ENCODE measurements at places on chromosomes 1 and 21.
A peak's percentile ranks its signal among the peaks of the same experiment; 100 is the strongest.

DNA sequence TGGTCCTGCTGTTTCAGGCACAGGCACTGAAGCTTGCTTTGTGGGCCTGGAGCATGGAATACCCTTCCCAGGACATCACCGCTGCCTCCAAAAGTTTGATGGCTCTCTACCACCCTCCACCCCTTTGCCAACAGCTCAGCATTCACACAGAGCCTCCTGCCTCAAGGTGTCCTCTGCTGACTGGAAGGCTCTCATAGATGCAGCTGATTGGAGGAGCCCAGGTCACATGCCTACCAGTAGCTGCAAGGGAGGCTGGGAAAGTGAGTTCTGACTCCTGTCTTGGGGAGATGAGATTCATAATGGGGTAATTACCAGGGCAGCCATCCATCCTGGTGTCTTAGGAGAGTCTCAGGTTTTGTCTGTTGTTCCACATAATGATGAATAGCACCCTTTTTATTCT is 124.8 kb upstream of the GRIK3 start:
- DNase-seq, result no peak

GRCh38 chr1:211625040-211625439 is 46.1 kb upstream of the SLC30A1 start:
- no peak for DNase-seq

DNA sequence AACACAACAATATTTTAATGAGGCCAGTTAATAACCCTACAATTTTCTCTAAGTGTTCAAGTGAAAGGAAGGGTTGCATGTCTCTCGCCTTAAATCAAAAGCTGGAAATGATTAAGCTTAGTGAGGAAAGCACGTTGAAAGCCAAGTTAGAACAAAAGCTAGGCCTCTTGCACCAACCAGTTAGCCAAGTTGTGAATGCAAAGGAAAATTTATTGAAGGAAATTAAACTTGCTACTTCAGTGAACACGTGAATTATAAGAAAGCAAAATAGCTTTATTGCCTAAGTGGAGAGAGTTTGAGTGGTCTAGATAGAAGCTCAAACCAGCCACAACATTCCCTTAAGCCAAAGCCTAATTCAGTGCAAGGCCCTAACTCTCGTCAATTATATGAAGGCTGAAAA is 135.6 kb downstream of the DUSP10 start:
- no peak for DNase-seq

DNA sequence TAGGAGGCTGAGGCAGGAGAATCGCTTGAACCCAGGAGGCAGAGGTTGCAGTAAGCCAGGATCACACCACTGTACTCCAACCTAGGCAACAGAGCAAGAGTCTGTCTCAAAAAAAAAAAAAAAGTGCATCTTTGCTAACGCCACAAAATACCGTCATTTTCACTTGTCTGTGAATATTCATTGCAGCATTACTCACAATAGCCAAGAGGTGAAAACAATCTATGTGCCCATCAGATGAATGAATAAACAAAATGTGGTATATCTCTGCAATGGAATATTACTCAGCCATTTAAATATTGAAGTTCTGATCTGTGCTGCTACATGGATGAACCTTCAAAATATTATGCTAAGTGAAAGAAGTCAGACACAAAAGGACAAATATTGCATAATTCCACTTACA is 7.9 kb upstream of the TIAM1 start:
- DNase-seq, result no peak

- DNase-seq, result no peak
These were observed 155.4 kb downstream of the PGBD5 start for GRCh38 chr1:230270559-230271281.

- DNase-seq, result peak; percentile 26
These were observed 187.1 kb upstream of the COA6 start for GRCh38 chr1:234186037-234186688.

DNA sequence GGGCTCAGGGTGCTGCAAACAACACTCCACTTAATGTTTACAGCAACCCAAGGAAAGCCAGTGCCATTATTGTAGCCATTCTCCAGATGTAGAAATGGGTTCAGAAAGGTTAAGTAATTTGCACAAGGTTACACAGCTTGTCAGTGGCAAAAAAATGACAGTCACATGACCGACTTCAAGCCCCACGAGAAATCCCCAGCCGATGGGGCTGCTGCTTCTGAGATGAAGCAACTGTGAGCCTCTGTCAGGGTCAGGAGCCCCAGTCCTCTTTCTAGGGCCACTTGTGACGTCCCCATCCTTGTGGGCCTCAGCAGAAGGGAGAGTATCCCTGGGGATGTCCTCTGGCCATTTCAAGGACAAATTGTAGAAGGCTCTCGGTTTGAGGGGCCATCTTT is 54.8 kb downstream of the EDN2 start:
- DNase-seq, result no peak

DNA sequence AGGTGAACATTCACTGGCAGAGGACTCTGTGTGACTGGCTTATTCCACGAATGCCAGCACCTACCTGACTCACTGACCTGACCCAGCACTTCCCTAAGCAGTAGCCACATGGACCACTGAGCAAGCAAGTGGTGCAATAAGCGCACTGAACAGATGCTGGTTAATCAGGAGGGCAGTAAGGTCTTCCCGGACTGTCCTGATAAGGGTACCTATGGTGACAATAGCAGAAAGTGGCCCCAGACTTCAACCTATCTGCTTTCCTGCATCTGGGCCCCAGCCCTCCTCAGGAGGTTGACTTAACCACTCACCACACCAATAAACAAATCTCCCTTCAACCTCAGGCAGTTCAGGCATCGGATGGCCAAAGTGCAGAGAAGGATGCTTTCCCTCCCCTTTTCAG is 65.7 kb downstream of the SETD4 start:
- no peak for DNase-seq

GRCh38 chr1:95935719-95936118 is 701.7 kb downstream of the RWDD3 start:
- DNase-seq, result no peak

GRCh38 chr1:204692841-204693356 is 7.4 kb upstream of the LRRN2 start:
- no peak for DNase-seq

DNA sequence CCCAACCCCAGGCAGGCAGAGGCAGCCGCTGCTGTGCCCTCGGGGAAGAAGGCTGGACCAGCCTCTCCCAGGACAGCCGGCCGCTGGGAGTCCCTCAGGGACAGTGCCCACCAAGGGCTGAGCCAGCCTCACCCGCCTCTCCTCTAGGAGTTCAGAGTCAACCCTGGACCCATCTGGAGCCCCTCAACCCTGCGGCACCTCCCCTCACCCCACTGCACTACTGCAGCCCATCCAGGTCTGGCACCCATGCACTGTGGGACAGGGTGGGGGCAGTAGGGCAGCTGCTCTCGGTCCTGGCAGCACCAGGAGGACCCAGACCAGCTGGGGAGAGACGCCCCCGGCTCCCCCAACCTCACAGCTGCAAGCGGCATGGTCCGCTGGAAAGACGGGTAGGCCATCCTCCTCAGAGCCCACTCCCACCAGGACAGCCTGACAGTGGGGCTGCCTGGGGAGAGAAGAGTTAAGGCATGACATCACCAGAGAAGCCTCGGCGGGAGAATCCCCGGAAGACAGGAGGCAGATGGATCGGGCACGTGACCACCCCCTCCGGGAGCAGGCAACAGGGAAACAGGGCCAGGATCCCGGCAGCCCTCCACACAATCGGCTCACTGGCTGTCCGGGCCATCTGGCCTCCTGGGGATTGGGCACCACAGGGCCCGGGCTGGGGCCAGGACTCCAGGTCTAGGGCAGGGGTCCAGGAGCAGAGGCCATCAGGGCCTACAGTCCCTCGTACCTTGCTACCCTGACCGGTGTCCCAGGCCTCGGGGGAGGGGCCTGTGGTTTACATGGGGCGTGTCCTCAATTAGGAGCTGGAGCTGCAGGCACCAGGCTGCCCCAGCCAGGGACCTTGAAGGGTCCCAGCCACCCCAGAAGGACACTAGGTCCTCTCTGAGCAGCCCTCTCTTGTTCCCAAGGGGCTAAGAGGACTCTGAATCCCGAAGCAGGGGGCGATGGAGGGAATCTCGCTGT is 3.1 kb downstream of the ACAP3 start:
- peak; percentile 94 for DNase-seq

- peak; percentile 92 for DNase-seq
These were observed 36.2 kb upstream of the IPO9 start for GRCh38 chr1:201792534-201793305.

DNA sequence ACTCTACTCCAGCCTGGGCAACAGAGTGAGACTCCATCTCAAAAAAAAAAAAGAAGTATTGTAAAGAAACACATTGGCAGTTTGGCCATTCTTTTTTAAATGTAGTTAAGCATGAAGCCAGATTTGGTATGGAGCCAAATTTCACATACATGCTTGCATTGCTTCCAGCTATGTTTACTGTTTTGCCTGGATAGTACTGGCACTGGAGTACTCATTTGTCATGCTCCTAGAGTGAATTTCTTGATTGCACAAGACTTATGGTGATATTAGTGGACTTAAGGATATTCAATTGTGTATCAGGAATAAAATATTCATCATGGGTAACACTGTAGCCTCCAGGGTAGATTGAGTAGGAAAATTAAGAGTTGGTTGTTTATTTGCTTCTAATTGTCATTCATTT is 24.5 kb upstream of the SLC9A1 start:
- DNase-seq, result no peak

DNA sequence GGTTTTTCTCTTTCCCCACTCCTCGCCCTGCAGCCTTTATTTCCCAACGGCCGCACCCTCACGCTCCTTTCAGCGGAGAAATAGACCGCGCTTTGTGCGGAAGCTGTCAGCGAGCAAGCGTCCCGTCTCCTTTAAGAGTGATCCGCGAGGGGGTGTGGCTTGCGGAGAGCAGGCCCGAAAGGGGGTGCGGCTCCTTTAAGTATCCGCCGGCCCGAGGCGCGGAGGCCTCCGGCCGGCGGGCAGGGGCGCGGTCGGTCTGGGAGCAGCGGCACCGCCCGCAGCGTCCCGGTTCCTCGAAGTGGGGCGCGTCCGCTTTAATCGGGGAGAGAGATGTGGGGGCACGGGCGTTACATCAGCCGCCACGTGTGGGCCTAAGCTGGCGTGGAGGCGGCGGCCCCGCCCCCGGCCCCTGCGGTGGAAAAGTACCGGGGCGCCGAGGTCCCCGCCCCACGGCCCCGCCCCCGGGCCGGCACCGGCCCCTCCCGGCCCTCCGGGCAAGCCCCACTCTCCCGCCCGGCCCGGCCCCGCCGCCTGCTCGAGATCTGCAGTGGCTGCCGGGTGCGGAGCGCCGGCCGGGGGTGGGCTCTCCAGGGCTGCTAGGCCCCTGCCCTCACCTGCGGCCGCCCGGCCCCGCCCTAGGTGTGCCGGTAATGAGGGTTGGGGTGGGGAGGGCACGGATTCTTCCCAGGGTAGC is 1.2 kb downstream of the SLC6A9 start:
- DNase-seq, result peak; percentile 95

GRCh38 chr1:151862604-151863003 is 9.1 kb upstream of the THEM5 start:
- no peak for DNase-seq

DNA sequence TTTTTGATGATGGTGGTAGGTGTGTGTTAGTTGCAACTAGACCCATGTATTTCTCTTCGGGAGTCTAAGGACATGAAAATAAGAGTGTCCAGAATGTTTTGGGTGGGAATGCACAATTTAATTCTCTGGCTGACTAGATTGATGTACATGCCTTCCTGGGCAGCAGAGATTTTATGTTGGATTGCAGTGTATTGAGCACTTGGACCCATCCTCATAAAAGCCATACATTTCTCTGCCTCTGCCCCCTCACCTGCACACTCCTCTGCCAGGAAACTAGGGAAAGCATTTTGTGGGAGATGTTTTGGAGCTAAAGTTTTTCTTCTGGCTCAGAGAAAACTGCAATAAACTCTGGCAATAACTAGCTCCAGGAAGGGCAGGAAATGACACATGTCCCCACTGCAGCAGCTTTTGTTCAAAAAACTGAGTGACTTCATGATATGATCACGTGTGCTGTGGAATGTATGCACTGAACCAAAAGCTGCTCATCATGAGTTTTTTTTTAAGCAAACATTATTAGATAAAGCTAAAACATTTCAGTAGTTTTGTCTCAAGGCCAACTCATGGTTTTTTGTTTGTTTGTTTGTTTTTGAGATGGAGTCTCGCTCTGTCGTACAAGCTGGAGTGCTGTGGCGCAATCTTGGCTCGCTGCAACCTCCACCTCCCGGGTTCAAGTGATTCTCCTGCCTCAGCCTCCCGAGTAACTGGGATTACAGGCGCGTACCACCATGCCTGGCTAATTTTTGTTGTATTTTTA is 17.6 kb downstream of the RIT1 start:
- no peak for DNase-seq

GRCh38 chr1:91578320-91579109 is 77.9 kb downstream of the CDC7 start:
- no peak for DNase-seq

- DNase-seq, result no peak
These were observed 6.1 kb downstream of the AADACL4 start for GRCh38 chr1:12649971-12650421.

DNA sequence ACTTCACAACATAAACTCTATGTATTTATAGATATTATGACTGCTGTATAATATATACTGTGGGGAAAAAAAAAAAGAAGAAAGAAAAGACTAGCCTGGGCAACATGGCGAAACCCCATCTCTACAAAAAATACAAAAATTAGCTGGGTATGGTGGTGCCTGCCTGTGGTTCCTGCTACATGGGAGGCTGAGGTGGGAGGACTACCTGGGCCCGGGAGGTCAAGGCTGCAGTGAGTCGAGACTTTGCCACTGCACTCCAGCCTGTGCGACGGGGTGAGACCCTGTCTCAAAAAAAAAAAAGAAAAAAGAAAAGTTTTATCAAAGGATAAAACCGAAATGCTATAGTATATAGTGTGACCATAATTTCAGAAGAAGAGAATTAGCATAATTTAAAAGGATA is 2.7 kb downstream of the EXOC8 start:
- DNase-seq, result no peak

DNA sequence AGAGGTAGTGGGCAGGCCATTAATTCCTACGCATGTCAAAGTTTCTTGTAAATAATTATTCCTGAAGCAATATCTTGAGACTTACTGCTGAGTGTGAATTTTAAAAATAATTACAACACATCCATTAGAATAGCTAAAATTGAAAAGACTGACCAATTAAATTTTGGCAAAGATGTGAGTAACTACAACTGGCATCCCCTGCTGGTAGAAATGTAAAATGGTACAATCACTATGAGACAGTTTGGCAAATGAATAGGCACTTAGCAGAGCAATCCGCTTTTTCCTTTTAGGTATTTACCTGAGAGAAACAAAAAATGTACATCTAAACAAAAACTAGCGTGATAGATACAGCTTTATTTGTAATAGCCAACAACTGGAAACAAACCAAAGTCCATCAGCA is 798.9 kb downstream of the BRINP3 start:
- DNase-seq, result no peak

All from head of caudate nucleus (tissue), 42 donors.